Neural cell (in vitro differentiated cells): ENCODE measurements at places on chromosomes 6 and 20. TPM values are rescaled to one million over a fixed set of nuclear protein-coding genes. Genes with fewer than 3 reads are reported as not detected.

BPIFB4 gene
- not detected in 2 replicates for polyA plus RNA-seq

DEFB128 gene
- not detected in 2 replicates for polyA plus RNA-seq

PHF1 gene
- 102 and 112 TPM in 2 replicates for polyA plus RNA-seq

GTF2H4 gene
- polyA plus RNA-seq = 87.7 and 101 TPM in 2 replicates

ERVFRD-1 gene
- polyA plus RNA-seq = not detected in 2 replicates

SPEF1 gene
- polyA plus RNA-seq = 0.58 and 2.8 TPM in 2 replicates

ELOVL2 gene
- polyA plus RNA-seq = 4.3 and 5.4 TPM in 2 replicates

E2F1 gene
- 1.8 and 2.3 TPM in 2 replicates for polyA plus RNA-seq

HLA-DRB1 gene
- not detected in 2 replicates for polyA plus RNA-seq

PTCRA gene
- polyA plus RNA-seq = not detected in 2 replicates

OR2H1 gene
- not detected in 2 replicates for polyA plus RNA-seq

RFX6 gene
- polyA plus RNA-seq = not detected in 2 replicates

ABHD16B gene
- polyA plus RNA-seq = not detected in 2 replicates

RANBP9 gene
- 51.7 and 52.2 TPM in 2 replicates for polyA plus RNA-seq

SEMG1 gene
- not detected in 2 replicates for polyA plus RNA-seq

ZKSCAN3 gene
- 14.9 and 15.8 TPM in 2 replicates for polyA plus RNA-seq

MYH7B gene
- 0.18 TPM in 1 of 2 replicates, not detected in the other for polyA plus RNA-seq

MCCD1 gene
- polyA plus RNA-seq = not detected in 2 replicates

MLN gene
- not detected in 2 replicates for polyA plus RNA-seq

FOXF2 gene
- polyA plus RNA-seq = not detected in 2 replicates

GLP1R gene
- 0.06 TPM in 1 of 2 replicates, not detected in the other for polyA plus RNA-seq

GUCA1A gene
- polyA plus RNA-seq = 0.24 and 0.78 TPM in 2 replicates

TINAG gene
- 1.1 TPM in 1 of 2 replicates, not detected in the other for polyA plus RNA-seq

MYBL2 gene
- polyA plus RNA-seq = not detected in 2 replicates

BANF2 gene
- not detected in 2 replicates for polyA plus RNA-seq

CD24 gene
- polyA plus RNA-seq = 1,994 and 2,264 TPM in 2 replicates

ZSCAN31 gene
- 2.6 and 7.5 TPM in 2 replicates for polyA plus RNA-seq

RBPJL gene
- not detected in 2 replicates for polyA plus RNA-seq

PPIL6 gene
- 2.5 and 11.8 TPM in 2 replicates for polyA plus RNA-seq

TBX18 gene
- not detected in 2 replicates for polyA plus RNA-seq

WFDC2 gene
- polyA plus RNA-seq = not detected in 2 replicates

TMEM217 gene
- 0.32 TPM in 1 of 2 replicates, not detected in the other for polyA plus RNA-seq

CGA gene
- polyA plus RNA-seq = not detected in 2 replicates

GGT7 gene
- 42.9 and 45.4 TPM in 2 replicates for polyA plus RNA-seq

LY6G5C gene
- polyA plus RNA-seq = 13.4 and 26.6 TPM in 2 replicates

PRSS16 gene
- not detected in 2 replicates for polyA plus RNA-seq

SLC35F1 gene
- 35.1 and 38.6 TPM in 2 replicates for polyA plus RNA-seq

FLOT1 gene
- polyA plus RNA-seq = 72.7 and 84.7 TPM in 2 replicates
